ENCODE measurements at places on chromosomes 3 and 15.

DNA sequence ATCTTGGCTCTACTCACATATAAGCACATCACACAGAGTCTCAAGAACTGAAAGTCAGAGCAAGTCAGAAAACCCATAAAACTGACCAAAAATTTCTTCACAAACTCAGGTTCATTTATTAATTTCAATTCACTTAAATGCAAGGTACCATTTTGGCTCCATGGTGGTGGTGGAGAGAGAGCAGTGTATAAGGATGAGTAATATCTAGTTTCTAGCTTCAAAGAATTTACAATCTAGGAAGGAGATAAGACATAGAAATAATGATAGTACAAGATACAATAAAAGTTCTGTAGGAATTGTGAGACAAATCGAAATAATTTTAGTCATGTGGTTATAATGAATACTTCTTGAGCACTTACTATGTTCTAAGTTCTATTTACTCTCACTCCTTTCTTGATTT, 6.7 kb upstream of the TP53BP1 start:
- DNase-seq = no peak

- no peak for DNase-seq
These were observed 82.9 kb downstream of the RAP2B start for GRCh38 chr3:153244961-153245360.

- DNase-seq = no peak
These were observed 12.1 kb downstream of the ARPP19 start for GRCh38 chr15:52556524-52557273.

DNA sequence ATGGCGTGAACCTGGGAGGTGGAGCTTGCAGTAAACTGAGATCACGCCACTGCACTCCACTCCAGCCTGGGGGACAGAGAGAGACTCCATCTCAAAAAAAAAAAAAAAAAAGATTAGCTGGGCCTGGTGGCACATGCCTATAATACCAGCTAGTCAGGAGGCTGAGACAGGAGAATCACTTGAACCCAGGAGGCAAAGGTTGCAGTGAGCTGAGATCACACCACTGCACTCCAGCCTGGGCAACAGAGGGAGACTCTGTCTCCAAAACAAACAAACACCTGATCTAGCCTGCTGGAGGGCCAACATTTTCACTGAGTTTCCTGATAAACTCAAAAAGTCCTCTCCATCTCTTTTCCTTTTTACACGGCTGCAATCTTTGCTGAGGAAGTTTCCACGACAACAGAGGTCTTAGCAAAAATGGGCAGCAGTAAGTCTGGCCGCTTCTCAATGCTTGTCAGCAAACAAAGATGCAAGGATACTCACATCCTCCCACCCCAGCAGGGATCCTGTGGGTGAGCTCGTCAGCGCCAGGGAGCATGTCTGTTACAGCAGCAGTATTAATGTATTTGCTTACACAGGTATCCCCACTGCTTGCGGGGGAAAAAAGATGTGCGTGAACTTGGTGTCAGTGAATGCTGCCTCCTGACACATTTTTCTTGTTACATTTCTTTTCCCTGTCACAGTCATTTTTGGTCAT, 21.0 kb upstream of the CCDC174 start:
- DNase-seq = no peak

GRCh38 chr3:157888040-157888439, 218.2 kb downstream of the SHOX2 start:
- DNase-seq = no peak

- DNase-seq = no peak
These were observed 48.1 kb upstream of the FRMD4B start for GRCh38 chr3:69433969-69434325.

GRCh38 chr3:21803604-21804003, 52.6 kb upstream of the ZNF385D start:
- no peak for DNase-seq

DNA sequence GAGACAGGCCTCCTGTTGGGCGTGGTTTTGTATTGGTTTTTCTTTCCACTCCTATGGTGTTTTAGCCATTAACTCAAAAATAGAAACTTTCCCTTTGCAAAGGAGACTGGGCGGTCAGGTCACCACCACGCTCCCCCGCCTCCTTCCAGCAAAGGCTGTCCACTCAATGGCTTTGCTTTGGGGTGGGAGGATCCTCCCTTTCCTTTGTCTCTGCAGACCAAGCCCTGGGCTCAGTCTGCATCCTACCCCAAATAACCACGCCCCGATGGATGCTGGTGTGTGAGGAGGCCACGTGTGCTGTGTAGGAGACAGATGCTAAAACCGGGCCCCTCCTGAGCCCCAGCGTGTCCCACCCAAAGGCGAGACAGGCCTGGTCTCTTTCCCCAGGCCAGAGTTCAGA, 68.5 kb downstream of the GRIP2 start:
- DNase-seq = no peak

DNA sequence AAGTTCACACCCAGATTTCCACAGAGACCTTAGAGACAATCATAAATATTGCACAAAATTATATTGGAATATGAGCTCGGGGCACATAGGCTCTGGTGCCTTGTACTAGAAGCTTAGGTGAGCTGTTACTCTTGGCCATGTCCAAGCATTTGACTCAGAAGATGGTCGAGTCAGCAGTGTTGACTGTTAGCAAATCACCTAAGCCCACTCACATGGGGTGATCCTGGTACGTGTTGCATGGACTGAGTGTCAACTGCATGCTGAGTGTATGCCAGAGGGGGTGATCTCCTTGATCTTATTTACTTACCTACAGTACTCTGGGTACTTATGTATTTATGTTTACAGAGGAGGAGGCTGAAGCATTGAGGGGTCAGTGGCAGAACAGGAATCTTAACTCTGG, 14.0 kb downstream of the SMAD3 start:
- no peak for DNase-seq

GRCh38 chr15:95577927-95578326, 752.6 kb upstream of the NR2F2 start:
- no peak for DNase-seq

DNA sequence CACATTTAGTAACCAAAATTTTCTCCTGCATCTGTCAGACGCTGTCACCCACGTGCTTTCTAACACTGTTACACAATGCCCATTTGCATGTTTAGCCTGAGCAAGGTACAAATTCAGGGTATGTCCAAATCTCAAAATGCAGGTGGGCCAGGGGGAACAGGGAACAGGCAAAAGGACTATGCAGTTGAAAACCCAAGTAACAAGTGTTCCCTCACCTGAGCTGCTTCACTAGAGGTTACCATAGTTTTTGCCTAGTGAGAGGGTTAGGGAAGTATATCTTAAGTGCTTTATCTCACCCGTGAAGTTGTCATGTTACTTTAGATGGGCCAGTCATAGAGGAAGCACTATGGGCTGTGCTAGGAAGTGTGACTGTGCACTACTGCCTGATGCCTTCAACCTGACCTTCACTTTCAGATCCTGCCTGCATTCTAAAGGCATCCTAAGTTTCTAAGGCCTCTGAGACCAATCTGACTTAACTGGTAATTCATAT, 6.0 kb upstream of the TMEM87A start:
- DNase-seq = no peak

- no peak for DNase-seq
These were observed 47.1 kb upstream of the LSAMP start for GRCh38 chr3:116492379-116492778.

DNA sequence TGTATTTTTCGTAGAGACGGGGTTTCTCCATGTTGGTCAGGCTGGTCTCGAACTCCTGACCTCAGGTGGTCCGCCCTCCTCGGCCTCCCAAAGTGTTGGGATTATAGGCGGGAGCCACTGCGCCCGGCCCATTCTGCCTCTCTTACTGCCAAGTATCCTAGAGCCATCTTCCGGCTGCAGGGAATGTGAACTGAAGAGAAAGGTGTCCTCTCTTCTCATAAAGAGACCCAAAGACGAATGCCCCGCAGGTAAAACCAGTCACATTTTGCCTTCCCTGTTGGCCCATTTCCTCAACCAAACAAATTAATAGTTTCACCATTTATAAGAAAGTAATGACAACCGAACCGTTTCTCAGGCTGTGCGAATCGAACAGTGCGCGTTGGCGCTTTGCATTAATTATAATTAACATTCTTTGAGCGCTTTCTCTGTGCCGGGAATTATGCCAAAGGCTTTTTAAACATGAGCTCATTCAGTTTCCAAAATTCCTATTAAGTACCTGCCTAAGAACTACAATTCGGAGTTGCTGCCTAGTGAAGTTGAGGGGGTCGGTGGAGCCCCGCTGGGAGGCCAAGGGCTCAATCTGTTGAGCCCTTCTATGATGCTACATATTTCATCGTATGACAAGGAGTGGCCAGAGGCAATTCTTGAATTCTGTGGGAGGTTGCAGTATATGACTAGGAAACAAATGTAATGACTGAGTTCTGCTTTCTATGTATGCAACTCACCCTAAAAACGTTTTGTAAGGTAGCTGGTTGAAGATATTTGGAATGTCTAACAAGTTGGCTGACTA, 819 bp upstream of the RPL24 start:
- no peak for DNase-seq

DNA sequence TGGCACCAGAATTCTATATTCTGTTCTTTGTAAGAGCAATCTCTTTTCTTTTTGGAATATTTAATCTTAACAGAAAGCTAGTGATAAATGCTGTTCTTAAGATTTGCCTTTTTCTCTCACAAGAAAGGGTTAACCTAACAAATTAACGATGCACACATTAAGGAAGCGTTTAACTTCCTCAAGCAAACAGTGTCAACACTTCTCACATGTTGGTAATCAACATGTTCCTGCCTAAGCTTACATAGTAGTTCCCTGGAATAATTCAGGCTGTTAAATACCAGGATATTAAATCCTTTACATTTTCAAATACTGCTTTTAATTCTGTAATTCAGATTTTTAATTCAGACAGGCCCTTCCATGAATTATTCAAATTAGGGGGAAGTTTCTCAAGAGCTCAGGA, 67.4 kb upstream of the RPL35A start:
- DNase-seq = no peak

GRCh38 chr3:59374818-59375211, 325.0 kb upstream of the CFAP20DC start:
- no peak for DNase-seq

GRCh38 chr15:98650417-98651035, 2.2 kb downstream of the IGF1R start:
- DNase-seq = no peak

DNA sequence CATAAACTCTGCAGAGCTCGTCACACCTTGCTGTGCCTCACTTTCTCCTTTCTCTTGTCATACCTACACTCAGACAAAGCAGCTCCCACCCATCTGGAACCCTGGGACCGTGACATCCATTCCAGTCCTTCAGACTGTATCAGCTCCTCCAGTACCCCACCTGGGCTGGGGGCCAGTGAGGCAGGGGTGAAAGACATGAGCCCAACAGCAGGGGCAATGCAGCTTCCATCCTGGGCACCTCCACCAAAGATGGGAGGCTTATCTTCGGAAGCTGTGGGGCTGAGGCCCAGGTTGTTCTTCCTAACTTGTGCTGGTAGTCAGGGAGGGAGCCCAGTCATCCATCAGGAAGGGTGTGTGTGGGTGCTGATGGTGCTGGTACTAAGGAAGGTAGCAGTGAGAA, 109.2 kb downstream of the EEFSEC start:
- no peak for DNase-seq

DNA sequence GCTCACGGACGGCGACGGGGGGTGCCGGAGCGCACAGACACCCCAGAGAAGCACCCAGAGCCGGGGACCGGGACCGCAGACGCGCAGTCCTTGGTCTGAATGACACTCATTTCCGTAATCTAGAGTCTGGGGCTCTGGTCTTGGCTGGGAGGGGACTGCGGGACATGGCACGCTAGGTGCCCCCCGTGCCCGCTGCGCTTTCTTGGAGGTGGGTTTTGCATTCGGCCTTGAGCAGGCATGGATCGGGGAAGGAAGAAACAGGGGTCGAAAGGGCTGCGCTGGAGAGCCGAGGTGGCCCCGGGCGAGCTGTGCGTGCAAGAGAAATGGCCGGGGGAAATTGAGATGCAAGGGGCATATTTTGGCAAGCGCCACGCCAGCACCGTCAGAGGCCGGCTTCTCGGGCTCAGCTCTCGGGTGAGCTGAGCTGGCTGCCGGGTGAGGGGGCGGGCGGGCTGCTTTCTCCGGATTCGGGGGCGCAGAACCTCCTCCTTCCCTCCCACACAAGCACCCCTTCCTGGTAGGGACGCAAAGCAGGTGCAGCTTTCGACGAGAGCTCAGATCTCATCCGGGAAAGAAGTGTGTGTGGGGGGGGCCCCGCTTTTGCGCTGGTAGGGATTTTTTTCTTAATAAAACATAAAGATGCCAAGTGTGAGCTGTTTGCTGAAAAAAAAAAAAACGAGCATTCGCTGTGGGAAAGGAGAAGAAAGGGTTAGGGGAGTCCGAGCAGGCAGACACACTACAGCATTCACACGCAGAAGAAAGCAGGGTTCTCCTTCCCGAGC, 963 bp upstream of the NTRK3 start:
- DNase-seq = no peak

DNA sequence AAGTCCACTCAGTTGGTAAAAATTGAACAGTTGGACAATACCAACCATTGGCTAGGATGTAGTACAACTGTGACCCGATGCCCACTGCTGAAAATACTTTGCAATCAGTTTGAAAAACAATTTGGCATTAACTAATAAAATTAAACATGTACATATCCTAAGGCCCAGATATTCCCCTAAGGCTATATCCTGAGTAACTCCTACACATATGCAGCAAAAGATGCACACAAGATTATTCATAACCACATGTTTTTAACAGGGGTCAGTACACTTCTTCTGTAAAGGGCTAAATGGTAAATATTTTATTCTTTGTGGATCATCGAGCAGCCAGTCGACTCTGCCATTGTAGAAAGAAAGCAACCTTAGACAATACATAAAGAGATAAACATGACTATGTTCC, 116.3 kb downstream of the MEX3B start:
- DNase-seq = no peak

DNA sequence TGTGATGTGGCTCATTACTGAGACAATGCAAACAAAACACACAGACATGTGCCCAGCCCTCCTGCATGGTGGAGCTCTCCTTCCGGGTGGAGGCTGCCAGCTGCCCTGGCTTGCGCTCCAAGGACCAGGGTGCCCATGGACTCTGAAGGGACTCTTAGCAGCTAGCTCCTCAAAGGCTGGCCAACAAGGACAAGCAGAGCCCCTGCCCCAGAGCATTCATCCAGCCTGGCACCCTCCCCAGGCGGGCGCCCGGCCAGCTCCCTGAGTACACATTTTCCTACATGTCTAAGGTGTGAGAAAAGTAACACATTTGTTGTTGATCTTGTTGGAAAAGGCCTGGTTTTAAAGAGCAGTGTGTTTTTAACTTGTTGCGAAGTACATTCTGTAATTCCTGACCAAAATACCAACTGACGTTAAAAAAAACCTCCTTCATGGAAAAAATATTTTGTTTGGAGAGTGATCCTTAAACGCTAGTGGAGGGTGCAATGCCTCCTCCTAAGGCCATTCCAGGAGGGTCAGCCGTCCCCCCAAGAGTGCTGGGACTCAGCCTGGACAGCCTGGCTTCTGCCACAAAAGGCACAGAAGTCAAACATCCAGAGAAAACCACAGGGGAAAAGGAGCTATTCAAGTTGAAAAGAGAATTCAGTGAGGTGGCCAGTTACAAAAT, 86.9 kb downstream of the KLF15 start:
- DNase-seq = no peak

DNA sequence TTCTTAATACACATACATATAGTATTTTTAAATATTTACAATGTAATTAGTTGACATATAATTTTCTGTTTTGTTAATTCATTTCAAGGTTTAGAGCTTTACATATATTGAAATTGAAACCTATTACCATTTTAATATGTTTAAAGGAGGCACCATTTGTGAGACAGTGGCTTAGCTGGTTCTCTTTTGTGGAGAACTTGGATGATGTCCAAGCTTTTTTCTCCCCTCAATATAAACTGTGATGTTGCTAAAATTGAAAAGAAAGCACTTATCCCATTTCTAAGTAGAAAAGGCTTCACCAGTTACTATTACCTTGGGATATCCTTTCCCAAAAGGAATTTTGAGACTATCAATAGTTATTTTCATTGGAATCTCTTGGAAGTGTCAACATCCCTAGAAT, 707.2 kb downstream of the NTRK3 start:
- DNase-seq = no peak
